ENCODE measurements at places on chromosomes 13 and 19.

GRCh38 chr13:111367340-111367739 is 46.9 kb downstream of the TEX29 start:
- no peak for DNase-seq

DNA sequence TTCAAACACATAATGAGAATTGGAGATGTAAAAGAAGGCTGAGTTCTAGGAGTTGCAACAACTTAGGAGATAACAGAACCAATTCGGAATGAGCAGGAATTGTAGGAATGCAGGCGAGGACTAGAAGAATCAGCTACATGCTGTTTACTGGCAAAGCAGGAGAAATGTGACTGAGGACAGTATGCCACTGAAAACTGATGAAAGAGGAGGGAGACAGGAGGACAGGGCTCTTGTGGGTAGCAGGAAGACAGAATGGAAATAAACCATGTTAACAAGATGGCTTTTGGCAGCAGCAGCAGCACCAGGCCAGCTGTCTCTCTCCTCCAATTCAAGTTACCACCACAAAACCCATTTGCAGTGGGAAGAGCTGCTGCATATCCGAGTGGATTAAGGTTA is 91.0 kb upstream of the SLC15A1 start:
- no peak for DNase-seq

- no peak for DNase-seq
Observed at GRCh38 chr13:79621449-79621848, 140.5 kb downstream of the NDFIP2 start.

- DNase-seq: no peak
Observed at GRCh38 chr19:5851302-5851701, at the start of gene FUT3. FUT3 (minus strand) TSS chr19:5851449.

- no peak for DNase-seq
Observed at GRCh38 chr13:43874504-43875092, 4.9 kb downstream of the CCDC122 start.

Measured in activated T-cell treated with anti-CD3 and anti-CD28 coated beads for 24 hours (primary cell).